ENCODE measurements at places on chromosomes 7 and 10.

DNA sequence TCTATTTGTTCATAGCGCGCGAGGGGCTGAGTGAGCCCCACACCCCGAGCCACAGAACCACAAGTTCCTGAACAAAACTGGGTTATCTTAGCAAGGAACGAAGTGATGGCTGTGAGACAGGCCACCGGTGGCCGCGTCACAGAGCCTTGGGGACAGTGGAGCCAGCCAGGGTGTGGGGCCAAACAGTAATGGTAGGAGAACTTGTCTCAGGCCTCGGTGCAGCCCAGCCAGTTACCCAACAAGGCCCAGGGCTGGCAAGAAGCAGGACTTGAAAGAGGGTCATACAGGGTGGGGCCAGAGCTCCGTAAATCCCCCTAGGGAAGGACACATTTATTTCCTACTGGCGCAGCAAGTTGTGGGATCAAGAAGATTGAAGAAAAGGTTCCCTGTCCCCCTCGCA lies 39.4 kb upstream of the TNS3 start:
- no peak for DNase-seq

DNA sequence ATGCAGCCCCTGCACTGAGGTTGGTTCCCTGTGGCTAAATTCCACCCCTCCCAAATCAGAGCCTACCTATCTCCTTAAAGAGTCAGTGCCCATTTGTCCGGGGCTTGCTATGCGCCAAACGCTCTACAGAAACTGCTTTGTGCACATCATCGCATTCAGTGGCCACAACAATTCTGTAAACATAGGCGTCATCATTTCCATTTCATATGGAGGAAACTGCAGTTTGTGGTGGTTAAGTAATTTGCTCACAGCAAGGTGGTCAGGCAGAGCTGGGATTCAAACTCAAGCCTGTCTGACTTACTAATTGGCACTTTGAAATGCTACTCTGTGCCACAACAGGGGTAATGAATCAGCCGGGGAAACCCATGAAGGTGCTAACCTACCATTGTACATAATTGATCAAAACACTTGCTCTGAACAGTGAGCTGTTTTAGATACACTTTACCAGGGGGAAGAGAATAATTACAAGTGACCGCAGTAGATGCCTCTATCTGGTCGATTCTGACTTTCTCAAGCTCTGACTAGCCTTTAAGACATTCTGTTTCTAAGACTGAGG lies 775.5 kb downstream of the LRMDA start:
- DNase-seq, result no peak

- peak; percentile 80 for DNase-seq
These were observed 21.6 kb upstream of the AP5Z1 start for GRCh38 chr7:4753598-4754432.

DNA sequence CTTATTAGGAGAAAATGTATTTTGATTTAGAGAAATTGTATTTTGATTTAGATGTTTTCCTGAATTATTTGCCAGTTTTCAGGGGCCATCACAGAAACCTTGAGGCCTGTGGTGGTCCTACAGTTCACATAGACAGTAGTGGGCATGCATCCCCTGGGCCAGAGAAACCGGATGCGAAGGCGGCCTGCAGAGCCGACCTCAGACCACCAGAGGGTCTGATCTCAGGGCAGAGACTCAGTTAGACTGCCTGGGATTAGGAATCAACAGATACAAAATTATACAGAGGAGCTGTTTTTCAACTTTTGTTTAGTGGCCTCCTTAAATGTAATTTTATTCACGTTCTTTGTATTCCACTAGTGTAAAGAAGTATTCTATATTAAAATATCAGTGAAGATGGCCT lies 158.4 kb downstream of the PAXIP1 start:
- DNase-seq, result no peak

DNA sequence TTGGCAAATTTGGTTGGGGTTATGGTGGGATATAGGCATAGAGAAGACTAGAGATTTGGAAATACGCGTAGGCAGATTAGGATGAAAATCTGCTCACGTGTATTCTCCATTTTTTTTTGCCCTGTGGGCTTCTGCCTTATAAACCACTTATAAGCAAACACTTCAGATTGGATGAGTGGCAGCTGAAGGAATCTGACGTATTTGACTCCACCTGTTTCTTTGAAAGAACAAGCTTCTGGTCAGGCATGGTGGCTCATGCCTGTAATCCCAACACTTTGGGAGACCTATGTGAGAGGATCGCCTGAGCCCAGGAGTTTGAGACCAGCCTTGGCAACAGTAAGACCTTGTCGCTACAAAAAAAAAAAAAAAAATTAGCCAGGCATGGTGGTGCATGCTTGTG lies 5.1 kb downstream of the STK31 start:
- DNase-seq, result no peak

DNA sequence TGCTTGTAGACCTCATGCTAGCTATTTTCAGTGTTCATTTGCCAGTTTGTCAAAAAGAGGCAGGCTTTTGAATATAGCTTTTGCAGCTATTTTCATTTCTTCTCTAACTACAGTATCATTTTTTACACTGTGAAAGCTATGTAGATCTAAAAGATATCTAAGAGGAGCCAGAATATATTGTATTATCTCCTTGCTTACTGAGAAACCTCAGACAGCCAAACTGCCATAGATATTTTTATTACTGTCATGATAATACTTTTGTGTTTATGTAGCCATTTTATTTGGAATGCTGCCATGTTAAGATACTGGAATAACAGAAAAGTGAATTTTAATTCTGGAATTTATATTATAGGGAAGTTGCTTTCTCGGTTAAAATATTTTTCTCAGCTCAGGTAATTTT lies 37.2 kb downstream of the ANKIB1 start:
- DNase-seq, result no peak

- DNase-seq, result peak; percentile 39
These were observed 323.2 kb upstream of the COBL start for GRCh38 chr7:51639661-51640334.

GRCh38 chr10:24206926-24207325 lies 2.0 kb upstream of the KIAA1217 start:
- DNase-seq, result no peak
